Activated CD4-positive, alpha-beta T cell treated with anti-CD3 and anti-CD28 coated beads, Interleukin-2, Interleukin-4, amounts not matched to agents 100 ng/mL and 50 ng/mL, durations not matched to agents 16 hours and 8 hours (primary cell): ENCODE measurements at places on chromosomes 11 and 22.

GRCh38 chr11:57639321-57640067 is 10.2 kb downstream of the YPEL4 start:
- no peak for DNase-seq

- no peak for DNase-seq
Observed at GRCh38 chr11:87007963-87008362, 29.8 kb upstream of the TMEM135 start.

GRCh38 chr11:63916837-63917691 is at the start of gene RCOR2:
Gene RCOR2, minus strand, starts transcription at chr11:63917164. Its CDS starts 708 bp downstream, at chr11:63916456.
- DNase-seq: peak; percentile 48

DNA sequence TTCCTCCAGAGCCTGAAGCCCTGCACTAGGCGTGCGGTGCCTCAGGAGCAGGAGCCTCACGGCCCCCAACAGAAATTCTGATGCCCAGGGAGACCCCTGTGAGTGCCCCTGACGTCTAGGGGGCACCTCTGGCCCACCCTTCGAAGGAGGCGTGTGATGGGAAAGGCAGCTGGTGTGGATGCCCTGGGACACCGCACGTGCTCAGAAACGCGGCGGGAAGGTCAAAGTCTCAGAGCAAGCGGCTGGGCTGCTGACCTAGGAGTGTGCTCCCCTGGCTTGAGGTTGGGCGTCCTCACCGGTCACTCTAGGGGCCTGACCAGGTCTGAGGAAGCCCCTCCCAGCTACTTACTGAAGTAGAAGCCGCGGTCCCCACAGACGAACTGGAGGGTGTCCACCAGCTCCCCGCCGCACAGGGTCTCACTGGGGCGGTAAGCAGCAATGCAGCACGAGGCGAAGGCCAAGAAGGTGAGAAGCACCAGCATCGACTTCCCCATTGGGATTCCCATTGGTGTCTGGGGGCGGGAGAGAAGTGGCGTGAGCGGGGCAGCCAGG is 4.1 kb downstream of the IGF2 start:
- DNase-seq: no peak

GRCh38 chr11:72616655-72617054 is 57.6 kb downstream of the PDE2A start:
- DNase-seq: no peak

GRCh38 chr22:22814666-22815396 is 72.8 kb upstream of the IGLL5 start:
- DNase-seq: no peak

DNA sequence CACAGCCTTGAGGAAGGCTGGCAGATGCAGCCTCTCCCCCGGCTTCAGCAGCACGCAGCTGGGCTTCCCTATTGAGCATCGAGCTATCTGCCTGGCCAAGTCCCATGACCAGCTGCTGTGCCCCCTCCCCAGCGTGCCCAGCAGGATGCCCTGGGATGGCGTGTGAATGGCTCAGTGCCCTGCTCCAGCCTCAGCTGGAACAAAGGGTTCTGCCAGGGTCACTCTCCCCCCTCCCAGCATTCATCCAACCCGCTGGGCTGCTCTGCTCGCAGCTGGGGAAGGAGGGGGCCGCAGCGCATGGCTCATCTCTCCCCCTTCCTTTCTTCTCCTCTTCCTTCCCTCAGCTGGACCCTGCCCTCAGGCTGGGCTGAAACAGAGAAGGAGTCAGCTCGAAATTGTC is 14.5 kb downstream of the LRP4 start:
- no peak for DNase-seq

DNA sequence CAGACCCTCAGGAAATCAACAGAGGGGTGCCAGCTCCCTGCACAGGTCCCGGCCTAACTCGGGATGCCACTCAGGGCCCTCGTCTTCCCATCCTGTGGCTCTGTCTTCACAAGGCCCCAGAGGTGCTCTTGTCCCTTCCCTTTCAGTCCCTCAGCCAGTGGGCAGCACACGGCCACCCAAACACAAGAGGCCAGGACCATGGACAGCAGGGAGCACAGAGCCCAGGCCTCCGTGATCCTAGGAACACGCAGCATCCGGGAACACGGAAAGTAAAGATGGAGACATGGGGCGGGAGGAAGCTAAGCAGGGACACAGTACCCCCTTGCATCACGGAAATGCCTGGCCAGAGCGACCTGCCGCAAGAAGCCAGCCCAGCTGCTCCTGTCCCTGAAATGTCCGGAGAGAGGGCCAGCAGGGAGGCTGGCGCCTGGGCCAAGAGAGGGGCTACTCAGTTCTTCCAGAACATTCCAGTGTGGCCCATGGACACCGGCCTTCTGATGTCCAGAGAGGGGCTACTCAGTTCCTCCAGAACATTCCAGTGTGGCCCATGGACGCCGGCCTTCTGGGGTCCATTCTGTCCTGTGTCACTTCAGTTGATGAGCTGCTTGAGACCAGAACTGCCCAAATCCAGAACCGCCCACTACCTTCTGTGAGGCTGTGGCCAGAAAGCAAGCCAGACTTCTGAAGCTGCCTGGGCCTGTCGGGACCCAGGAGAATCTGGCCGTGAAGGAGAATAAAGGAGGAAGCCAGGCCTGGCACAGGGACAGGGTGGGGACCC is 274.0 kb downstream of the BRD1 start:
- no peak for DNase-seq

DNA sequence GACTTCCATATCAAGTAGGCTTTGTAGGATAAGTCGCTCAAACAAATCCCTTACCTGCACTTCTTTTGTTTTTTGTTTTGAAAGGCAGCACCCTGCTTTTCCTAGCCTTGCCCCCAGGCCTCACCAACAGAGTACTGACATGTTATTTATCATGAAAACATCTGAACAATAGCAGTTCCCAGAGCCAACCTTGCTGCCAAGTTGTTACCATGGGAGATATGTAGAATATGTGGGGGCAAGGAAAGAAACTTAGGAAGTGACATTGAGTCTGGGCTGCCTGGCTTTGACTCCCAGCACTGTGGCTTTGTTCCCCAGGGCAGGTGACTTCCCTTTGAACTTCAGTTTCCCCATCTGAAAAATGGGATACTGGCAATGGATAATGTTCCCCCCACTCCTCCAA is 53.4 kb upstream of the CRYBB3 start:
- no peak for DNase-seq

DNA sequence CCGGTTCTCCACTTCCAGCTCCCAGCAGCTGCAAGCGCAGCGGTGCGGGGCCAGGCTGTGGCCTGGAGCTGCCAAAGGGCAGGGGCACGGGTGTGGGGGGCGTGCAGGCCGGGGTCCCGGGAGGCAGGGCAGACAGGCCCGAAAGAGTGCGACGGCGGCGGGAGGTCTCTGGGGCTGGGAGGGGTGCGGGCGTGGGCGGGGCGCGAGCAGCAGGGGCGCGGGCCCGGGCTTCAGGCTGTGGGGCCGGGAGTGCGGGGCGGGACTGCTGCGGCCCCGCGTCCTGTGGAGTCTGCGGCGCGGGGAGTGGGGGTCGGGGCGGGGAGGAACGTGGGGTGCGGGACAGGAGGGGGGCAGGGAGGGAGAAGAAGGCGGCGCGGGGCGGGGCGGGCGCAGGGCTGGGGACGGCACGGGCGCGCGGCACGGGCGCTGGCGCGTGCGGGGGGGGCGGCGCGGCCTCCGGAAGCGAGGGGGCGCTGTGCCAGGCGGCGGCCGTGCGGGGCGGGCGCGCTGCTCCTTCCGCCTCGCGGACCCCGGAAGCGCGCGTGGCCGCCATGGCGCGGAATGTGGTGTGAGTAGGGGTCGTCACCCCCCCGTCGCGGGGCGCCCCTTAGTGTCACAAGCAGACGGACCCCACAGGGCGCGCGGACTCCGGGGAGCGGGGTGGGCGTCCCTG is at the start of gene MRPL23:
TSS of gene MRPL23 (plus strand) at position 521 of the 673 bp plus-strand sequence. CDS start at position 552, 31 bp downstream.
- no peak for DNase-seq

DNA sequence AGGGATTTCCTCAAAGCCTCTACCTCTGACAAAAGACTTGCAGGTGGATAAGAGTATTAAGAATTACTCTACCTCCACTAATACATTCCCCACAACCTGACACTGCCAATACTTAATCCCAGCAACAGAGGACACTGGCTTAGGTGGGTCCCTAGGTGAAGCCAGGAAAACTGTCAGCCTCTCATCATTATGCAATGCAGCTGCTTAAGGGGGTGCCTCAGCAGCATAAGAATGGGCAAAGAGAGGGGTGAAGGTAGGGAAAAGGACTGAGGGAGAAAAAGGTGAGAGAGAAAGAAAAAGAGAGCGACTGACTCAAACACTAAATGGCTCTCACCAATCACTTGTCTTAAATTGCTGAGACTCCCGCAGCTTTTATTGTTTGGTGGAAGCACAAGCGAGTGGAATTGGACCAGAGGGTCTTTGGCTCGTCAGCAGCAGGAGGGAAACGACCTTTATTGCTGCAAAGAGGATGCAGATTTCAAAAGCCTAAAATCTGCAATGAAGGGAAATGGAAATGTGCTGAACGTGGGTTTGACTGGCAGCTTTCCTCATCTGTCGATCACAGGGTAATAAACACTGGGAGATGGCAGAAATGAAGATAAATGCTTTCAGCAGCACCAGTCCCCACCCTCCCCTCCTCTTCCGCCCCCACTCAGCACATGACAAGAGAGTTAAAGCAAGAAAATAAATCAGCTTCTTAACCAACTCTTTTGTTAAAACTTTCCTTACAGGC is 64.9 kb upstream of the CHRM4 start:
- no peak for DNase-seq

- no peak for DNase-seq
Observed at GRCh38 chr11:35624316-35624715, 6.1 kb downstream of the FJX1 start.

- DNase-seq: no peak
Observed at GRCh38 chr11:47641600-47642098, 710 bp downstream of the MTCH2 start.

DNA sequence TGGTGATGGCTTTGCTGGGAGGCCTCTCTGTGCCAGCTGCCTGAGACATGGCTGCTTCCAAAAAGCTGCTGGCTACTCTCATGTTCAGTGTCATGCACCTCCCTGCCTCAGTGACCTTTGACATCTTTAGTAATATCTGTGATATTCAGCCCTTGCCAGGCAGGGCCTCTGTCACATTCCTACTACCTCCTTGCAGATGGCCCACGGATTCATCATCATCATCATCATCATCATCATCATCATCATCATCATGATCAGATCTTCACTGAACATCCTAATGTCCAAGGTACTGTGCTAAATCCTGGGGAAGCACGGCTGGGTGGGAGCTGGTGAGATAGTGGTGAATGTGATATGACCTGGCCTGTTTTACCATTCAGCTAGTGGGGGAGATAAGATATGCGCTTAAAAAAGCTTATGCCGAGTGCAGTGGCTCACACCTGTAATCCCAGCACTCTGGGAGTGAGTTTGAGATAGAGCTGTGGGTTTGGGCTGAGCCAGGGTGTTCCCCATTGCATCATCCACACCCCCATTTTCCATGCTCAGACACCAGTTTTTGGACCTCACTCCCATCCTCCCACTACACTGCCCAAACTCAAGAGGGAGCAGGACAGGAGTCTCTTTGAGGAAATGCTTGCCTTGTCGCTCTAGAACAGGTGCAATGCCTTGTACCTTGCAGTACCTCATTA is 17.1 kb upstream of the TMPRSS13 start:
- no peak for DNase-seq

DNA sequence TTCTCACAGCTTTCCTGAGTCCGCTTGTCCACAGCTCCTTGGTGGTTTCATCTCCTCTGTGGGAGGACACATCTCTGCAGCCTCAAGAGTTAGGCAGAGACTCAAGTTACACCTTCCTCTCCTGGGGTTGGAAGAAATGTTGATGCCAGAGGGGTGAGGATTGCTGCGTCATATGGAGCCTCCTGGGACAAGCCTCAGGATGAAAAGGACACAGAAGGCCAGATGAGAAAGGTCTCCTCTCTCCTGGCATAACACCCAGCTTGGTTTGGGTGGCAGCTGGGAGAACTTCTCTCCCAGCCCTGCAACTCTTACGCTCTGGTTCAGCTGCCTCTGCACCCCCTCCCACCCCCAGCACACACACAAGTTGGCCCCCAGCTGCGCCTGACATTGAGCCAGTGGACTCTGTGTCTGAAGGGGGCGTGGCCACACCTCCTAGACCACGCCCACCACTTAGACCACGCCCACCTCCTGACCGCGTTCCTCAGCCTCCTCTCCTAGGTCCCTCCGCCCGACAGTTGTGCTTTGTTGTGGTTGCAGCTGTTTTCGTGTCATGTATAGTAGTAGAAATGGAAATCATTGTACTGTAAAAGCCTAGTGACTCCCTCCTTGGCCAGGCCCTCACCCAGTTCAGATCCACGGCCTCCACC is 11.7 kb downstream of the RASD2 start:
- DNase-seq: peak; percentile 76
